ENCODE measurements at places on chromosomes 7 and 10.
A peak's percentile ranks its signal among the peaks of the same experiment; 100 is the strongest.

DNA sequence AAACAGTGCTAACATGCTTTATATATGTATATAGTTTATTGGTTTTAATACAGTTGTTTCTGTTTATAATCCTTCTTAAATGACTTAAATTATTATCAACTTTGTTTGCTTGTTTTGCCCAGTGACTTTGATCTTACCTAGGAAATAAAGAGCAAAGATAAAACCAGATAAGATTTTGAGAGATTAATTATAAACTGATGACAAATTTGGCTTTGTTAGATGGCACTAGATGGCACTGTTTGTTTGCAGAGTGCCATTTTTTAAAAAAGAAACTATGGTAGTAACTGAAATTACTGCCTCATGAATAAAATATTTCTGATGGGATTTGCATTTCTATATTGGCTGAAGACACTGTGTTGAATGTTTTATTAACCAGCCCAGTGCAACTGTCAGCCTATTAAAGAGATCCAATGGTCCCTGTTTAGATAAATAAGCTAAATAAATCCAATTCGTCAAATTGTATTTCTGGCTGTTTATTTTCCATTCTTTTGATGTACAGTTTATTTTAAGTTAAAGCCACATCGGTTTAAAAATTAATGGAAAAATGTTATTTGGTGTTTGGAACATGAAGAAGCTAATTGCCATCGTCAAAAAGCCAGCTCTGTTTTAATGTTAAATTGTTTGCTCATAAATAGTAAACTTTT, 28.7 kb downstream of the VTI1A start:
- DNase-seq, result no peak

DNA sequence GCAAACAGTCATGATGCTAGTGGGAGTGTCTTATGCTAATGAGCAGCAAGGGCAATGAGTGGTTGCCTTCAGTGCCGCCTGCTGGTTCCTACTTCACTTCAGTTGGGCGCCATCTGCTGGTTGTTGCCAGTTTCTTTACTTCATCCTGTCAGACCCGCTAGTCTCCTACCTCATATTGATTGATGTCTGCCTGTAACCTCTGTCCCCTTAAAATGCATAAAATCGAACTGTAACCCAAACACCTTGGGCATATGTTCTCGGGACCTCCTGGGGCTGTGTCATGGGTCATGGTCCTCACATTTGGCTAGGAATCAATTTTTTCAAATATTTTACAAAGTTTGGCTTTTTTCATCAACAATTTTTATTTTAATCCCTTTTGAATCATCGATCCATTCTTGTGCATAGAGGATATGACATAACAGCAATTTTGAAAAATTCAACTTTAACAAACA, 62.8 kb upstream of the C7orf33 start:
- DNase-seq, result peak; percentile 43

- no peak for DNase-seq
Observed at GRCh38 chr7:23205909-23206767, 24.3 kb downstream of the NUP42 start.

- DNase-seq, result no peak
Observed at GRCh38 chr7:31735991-31736982, 49.3 kb downstream of the PPP1R17 start.

GRCh38 chr7:167090-167855, 25.1 kb upstream of the FAM20C start:
- no peak for DNase-seq

- DNase-seq, result no peak
Observed at GRCh38 chr7:123719197-123719721, 29.5 kb downstream of the WASL start.

- DNase-seq, result no peak
Observed at GRCh38 chr10:78433766-78434535, 400.3 kb downstream of the RPS24 start.

DNA sequence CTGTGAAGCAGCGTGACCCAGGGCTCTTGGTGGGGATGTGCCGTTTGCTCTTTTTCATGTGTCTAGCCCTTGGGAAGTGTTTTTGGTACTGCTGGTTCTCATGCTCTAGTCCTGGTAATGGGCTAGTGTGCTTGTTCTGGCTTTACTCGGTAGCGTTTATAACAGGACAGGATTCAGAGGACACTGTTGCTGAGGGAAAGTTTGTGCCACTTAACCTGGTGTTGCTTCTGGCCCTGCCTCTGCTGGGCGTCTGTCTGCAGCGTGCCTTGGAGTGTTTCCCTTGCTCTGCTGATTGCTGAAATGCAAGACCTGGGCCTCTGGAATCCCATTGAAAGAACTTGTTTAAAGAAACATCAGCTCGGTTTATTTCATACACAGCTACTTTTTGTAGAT, 35.0 kb downstream of the INPP5A start:
- no peak for DNase-seq

Measured in kidney epithelial cell (primary cell).